ENCODE measurements at places on chromosomes 7 and 10. TPM values are rescaled to one million over a fixed set of nuclear protein-coding genes. Genes with fewer than 3 reads are reported as not detected.
A peak's percentile ranks its signal among the peaks of the same experiment; 100 is the strongest.

The C7orf57 gene
- not detected for total RNA-seq

DNA sequence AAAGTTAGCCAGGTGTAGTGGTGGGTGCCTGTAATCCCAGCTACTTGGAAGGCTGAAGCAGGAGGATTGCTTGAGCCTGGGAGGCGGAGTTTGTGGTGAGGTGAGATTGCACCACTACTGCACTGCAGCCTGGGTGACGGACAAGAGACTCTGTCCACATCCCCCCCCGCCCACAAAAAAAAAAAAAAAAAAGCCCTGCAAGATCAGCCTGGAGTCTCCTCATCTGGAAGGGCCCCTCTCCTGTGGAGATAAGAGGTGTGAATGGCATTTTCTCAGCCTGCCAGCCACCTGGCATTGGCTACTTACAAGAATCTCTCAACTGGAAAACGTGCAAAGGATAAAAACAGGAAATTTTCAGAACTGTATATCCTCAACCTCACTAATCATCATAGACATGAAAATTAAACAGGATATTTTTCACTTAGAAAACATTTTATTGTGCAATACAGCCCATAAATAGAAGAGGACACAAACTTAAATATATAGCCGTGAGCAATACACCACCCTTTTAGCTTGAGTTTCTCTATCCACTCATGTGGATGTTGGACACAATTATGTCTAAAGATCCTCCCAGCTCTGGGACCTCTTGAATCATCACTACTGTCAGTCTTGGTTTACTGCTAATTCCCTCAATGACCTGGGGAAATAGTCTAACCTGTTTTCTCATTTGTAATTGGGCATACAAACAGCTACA is 11.3 kb upstream of the TSPAN15 start:
- DNase-seq = no peak
- peaks cover 22% of the 10 kb centered on the region for H3K4me1 ChIP-seq
- H3K27me3 ChIP-seq = no peaks in the 10 kb centered on the region
- H3K4me3 ChIP-seq = no peak overlapping the region

DNA sequence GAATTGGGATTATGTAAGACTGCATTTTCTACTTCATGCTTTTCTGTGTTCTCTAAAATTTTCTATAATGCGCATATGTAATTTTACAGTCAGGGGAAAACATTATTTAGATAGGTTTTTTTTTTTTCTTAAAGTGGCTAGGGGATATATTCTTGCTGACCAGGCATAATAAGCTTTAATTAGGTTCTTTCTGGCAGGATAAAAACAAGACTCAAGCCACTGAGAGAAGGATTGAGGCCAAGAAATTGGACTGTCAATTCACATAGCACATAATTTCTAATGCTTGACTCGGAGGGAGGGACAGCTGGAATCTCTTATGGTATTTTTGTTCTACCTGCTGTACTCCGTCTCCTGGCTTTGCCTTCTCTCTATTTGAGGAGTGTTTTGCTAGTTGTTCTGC is 119.8 kb upstream of the NPVF start:
- no peak for DNase-seq
- H3K4me3 ChIP-seq = no peak overlapping the region
- no peaks in the 10 kb centered on the region for H3K27me3 ChIP-seq
- H3K27ac ChIP-seq = no peak overlapping the region
- H3K36me3 ChIP-seq = no peaks in the 10 kb centered on the region

DNA sequence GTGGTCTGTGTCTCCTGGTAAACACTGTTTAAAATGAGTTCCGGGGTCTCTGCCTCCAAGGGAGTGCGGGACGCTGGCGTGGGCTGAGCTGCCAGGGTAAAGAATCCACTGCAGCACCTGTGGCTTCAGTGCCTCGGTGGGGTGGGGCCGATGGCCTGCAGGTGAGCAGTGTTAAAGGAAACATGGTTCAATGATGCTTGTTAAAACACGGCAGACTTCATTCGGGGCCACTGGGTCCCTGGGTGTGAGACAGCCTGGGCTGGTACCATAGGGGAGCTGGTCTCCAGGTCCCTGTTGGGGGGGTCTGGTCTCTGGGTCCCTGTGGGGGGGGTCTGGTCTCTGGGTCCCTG is 24.9 kb upstream of the KNDC1 start:
- H3K4me1 ChIP-seq = no peaks in the 10 kb centered on the region
- H3K27ac ChIP-seq = no peak overlapping the region
- no peaks in the 10 kb centered on the region for H3K27me3 ChIP-seq
- no peak for DNase-seq
- H3K36me3 ChIP-seq = no peaks in the 10 kb centered on the region

DNA sequence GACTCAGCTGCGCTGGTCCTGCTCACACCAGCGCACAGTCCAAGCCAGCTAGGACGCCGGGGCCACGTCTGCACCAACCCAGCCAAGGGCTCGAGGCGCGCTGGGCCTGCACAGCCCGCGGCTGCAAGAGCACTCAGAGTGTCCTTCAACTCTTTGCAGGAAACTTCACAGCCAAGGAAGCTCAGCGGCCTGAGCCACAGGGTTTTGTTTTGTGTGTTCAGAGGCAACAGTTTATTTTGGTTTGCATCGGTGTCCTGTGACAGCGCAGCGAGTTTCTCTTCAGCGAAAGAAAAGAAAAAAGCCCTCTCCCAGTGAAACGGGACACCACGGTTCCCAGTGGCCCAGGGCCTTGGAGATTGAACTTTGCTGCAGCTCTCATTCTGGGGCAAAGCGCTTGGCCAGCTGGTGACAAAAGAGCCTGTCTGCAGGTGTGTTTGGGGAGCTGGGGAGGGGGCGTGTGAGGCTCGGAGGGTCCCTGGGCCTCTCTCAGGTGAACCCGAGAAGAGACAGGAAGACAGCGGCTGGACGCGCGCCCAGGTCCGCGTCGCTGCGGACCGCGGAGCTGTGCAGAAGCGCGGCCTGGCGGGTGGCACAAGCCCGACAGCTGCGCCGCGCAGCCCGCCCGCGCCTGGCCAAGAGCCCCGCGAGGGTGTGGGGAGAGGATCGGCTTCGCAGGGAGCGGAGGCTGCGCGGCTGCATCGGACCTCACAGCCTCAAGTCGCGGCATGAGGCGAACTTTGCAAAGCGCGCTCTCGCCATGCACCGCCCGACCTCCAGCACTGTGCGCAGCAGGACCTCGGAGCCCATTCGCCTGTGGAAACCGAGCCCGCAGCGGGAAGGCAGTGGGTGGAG is 922 bp downstream of the CXCL12 start:
- peaks cover 30% of the 10 kb centered on the region for H3K4me1 ChIP-seq
- H3K36me3 ChIP-seq = no peaks in the 10 kb centered on the region
- peak overlapping the region; percentile 79 for H3K27ac ChIP-seq
- peak; percentile 85 for DNase-seq
- no peaks in the 10 kb centered on the region for H3K27me3 ChIP-seq
- peak overlapping the region; percentile 86 for H3K4me3 ChIP-seq

The SEC23IP gene
- 15.5 TPM for total RNA-seq

GRCh38 chr7:73971322-73971703 is 56.7 kb upstream of the ELN start:
- no peak overlapping the region for H3K4me3 ChIP-seq
- no peak for DNase-seq
- H3K36me3 ChIP-seq = no peaks in the 10 kb centered on the region
- H3K27me3 ChIP-seq = no peaks in the 10 kb centered on the region

The PNLIPRP3 gene
- 2.2 TPM for total RNA-seq

DNA sequence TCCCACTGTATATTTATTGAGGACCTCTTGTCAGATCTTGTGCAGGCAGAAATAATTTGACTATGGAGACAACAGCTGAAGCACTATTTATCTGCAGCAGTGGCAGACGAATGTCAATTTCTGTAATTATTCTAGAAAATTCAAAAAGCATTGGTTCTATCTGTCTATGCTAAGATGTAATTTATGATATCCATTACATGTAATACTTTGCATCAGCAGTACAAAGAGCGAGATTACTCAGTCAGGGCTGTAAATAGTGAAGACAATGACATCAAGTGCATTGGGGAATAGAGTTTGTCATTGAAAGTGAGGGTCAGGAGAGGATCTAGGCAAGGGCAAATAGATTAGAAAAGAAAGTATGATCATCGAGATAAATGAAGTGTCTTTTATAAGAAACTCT is 508.2 kb downstream of the ZWINT start:
- DNase-seq = no peak
- no peaks in the 10 kb centered on the region for H3K36me3 ChIP-seq
- H3K4me1 ChIP-seq = no peaks in the 10 kb centered on the region
- no peaks in the 10 kb centered on the region for H3K27me3 ChIP-seq

GRCh38 chr7:26179826-26180497 is 20.6 kb downstream of the HNRNPA2B1 start:
- H3K27me3 ChIP-seq = no peaks in the 10 kb centered on the region
- no peaks in the 10 kb centered on the region for H3K36me3 ChIP-seq
- no peak for DNase-seq
- H3K27ac ChIP-seq = no peak overlapping the region
- no peak overlapping the region for H3K4me3 ChIP-seq

DNA sequence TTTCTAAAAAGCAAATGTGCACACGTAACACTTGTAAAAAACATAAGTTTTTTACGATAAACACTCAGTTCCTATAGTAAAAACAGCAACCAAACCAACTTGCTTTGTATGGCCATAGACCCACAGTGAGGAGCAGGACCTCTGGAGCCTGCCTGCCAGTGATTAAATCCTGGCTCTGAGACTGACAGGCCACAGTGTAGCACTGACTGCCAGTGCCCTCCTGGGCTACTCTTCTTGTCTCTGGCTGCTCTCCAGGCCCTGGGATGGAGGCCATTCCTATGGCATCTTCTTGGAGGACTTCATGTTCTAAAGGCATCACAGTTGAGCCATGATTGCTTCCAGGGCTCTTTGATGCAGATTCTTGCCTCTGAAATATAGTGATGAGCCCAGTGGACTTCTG is 22.7 kb upstream of the TMEM254 start:
- no peaks in the 10 kb centered on the region for H3K4me1 ChIP-seq
- no peak for DNase-seq
- no peak overlapping the region for H3K27ac ChIP-seq
- H3K36me3 ChIP-seq = no peaks in the 10 kb centered on the region

The FRG2B gene
- total RNA-seq = not detected

- no peaks in the 10 kb centered on the region for H3K4me1 ChIP-seq
- no peak overlapping the region for H3K4me3 ChIP-seq
- H3K27me3 ChIP-seq = no peaks in the 10 kb centered on the region
- H3K36me3 ChIP-seq = no peaks in the 10 kb centered on the region
Measured at GRCh38 chr7:132123773-132124172, 452.5 kb downstream of the PLXNA4 start.

GRCh38 chr7:6299774-6300173 is 27.4 kb upstream of the CYTH3 start:
- H3K27me3 ChIP-seq = no peaks in the 10 kb centered on the region
- H3K36me3 ChIP-seq = no peaks in the 10 kb centered on the region
- no peaks in the 10 kb centered on the region for H3K4me1 ChIP-seq
- no peak overlapping the region for H3K4me3 ChIP-seq
- no peak overlapping the region for H3K27ac ChIP-seq

- H3K27ac ChIP-seq = no peak overlapping the region
- H3K4me3 ChIP-seq = no peak overlapping the region
- no peaks in the 10 kb centered on the region for H3K4me1 ChIP-seq
- DNase-seq = no peak
Measured at GRCh38 chr10:69208761-69209160, 11.4 kb upstream of the HKDC1 start.

DNA sequence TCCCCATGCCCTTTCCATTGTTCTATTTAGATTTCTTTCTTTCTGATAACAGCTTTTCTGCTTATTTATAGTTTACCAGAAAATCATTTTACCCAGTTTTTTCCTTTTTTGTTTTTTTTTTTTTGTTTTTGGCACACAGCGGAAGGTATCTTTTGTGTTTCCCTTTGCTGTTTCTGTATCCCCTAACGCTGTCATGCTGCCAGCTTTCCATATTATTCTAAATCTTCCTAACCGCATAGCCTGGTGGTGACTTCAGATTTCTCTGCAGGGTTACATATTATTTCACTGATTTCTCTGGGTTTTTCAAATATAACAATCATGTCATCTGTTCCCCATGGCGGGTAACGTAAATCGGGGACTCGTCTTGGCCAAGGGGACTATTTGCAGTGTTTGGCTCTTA is 4.0 kb upstream of the SLC29A4 start:
- no peak overlapping the region for H3K4me3 ChIP-seq
- H3K4me1 ChIP-seq = peaks cover 7% of the 10 kb centered on the region
- DNase-seq = no peak
- no peaks in the 10 kb centered on the region for H3K27me3 ChIP-seq
- no peaks in the 10 kb centered on the region for H3K36me3 ChIP-seq

The TET1 gene
- total RNA-seq = 3.2 TPM

The MRC1 gene
- 18.9 TPM for total RNA-seq

- no peak overlapping the region for H3K27ac ChIP-seq
- H3K27me3 ChIP-seq = no peaks in the 10 kb centered on the region
- H3K4me3 ChIP-seq = no peak overlapping the region
Measured at GRCh38 chr7:157033483-157034473, 23.3 kb upstream of the MNX1 start.

DNA sequence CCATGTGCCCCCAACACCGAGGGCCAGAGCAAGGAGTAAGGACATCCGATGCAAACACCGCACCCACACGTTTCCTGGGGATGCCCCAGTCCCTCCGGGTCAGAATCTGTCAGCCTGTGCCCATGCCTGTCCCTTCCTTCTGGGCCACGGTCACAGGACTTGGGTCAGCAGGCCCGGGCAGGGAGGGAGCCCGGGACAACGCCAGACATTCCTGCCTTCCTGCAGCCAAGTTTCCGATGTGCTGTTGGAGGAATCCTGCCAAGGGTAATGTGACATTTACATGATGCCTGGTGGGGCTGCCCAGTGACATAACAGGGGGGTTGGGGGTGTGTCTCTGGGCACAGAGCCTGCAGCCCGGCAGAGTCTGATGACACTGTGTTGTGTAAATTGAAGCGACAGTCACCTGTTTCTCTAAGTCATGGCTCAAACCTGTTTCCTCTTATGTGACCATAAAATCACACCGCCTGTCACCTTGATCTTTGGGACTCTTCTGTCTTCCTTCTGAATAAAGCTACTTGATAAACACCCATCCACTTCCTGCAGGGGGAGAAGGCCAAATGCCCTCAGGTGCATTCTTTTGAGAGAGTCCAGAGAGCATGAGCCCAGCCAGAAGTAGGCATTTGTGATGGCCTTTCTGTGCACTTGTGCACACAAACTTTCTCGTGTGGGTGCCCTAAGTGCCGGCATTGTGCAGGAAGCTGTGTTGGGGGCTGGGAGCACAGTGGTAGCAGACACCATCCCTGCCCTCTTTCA is 175.3 kb upstream of the RHEB start:
- H3K36me3 ChIP-seq = no peaks in the 10 kb centered on the region
- DNase-seq = no peak
- H3K27me3 ChIP-seq = no peaks in the 10 kb centered on the region
- no peak overlapping the region for H3K27ac ChIP-seq
- H3K4me3 ChIP-seq = no peak overlapping the region
